ENCODE measurements at places on chromosomes 5 and 9.

DNA sequence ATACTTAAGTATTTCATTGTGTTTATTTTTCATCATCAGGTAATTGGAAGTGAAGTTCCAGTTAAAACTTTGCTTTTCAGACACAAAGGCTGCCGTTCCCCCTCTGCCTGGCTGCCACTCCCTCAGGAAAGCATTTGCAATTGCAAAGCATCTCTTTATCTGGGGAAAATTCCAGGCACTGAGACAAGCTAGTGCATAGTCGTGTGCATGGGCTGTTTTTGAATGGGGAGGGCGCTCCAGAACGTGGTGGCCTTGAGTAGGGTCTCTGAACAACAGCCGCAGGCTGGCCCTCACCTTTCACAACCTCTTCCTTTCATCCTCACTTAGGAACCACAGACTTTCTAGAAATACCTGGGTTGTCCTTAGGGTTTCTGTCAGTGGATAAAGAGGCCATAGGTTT lies 285.1 kb upstream of the ADAMTS16 start:
- DNase-seq, result no peak

DNA sequence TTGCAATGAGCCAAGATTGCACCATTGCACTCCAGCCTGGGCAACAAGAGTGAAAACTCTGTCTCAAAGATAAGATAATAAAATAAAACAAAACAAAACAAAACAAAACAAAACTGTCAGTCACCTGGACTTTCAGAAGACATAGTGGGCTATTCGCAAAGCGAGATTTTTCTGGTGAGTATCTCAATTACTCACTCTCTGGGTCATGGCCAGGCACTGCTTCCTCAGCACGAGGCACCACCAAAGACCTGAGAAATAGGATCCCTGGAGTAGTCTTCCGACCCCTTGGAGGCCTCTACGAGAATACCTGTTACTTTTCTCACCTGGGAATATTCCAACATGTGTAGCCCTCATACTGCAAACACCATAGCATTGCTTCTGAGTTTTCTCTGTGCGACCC lies 201.7 kb upstream of the ZNF618 start:
- no peak for DNase-seq

DNA sequence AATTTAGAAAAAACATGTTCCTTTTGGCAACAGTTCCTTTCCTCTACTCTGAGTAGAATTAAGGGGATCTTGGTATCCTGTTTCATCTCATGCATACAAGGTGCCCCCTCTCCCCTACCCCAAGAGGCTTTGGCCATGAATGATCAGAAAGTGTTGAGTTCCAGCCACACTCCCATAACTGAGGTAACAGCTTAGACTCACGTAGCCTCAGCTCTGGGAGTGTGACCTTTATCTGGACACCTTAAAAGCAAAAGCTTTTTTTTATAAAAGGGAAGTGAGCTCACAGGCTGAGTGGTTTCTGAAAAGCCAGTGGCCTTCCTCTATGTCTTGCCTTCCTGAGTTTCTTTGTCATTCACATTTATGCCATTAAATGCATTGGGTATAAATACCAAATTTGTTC lies 900 bp upstream of the HAVCR2 start:
- peak; percentile 13 for DNase-seq

- DNase-seq, result no peak
Measured at GRCh38 chr9:16150938-16151650, 598.3 kb downstream of the CCDC171 start.

- DNase-seq, result no peak
Measured at GRCh38 chr5:93598091-93599000, 15.3 kb downstream of the NR2F1 start.
